NAMALWA (cell line): ENCODE measurements at places on chromosomes 11 and 22.
A peak's percentile ranks its signal among the peaks of the same experiment; 100 is the strongest.

GRCh38 chr11:92048415-92048814 lies 176.2 kb upstream of the FAT3 start:
- no peak for DNase-seq

DNA sequence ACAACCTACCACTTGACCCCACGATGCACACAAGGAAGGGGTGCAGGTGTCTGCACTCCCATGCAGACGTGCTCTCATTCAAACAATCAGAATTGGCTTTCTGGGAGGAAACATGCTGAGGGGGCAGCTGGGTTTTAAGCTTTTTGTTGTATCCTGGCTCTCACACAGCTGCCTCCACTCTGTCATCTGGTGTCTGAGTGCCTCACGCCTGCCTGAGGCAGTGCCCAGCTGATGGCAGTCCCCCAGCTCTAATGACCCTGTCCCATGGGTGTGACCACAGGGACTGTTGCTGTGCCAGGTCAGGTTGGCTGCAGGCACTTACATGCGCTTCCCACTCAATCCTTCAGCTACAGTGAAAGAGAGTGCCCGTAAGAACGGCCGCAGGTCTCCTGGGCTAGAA lies 53.7 kb downstream of the ARFGAP3 start:
- DNase-seq: no peak

- no peak for DNase-seq
Observed at GRCh38 chr11:60953781-60954180, 1.8 kb upstream of the SLC15A3 start.

GRCh38 chr22:42399315-42400271 lies 32.6 kb downstream of the NFAM1 start:
- DNase-seq: peak; percentile 79

DNA sequence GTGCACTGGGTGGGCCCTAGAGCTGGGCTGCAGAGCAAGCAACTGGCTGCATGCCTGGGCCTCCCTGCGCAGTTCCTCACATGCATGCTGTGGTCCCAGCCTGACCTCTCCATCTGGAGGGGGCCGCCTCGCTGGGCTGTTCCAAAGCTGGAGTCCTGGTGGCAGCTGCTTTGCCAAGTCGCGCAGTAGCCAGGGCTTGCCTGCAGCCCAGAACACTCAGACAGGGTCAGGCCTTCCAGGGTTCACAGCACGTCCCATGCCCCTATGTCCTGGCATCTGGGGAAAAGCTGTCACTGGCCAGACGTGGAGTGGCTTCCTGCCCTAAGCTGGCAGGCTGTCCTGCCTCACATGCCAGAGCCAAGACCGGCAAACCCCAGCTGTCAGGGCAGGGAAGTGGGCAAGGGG lies 16.5 kb upstream of the CDC42EP2 start:
- no peak for DNase-seq

- DNase-seq: no peak
Observed at GRCh38 chr11:119148720-119149017, 183 bp upstream of the ABCG4 start.

DNA sequence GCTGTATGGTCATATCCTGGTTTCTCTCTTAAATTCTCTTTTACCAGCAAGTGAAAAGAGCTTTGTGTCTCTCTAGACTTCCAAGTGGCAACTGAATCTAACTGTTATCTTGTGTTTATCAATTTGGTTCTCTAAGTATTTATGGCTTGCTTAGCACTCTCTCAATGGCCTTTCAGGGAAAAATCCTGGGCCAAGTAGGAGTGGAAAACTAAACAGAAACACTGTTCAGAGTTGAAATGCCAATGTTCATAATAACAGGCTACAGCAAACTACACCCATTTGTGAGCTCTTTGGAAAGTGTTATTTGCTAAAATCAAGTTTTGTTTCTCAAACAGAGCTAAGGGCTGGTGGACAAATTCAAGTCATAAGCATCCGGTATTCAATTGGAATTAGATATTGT lies 10.1 kb downstream of the MMP12 start:
- DNase-seq: no peak

GRCh38 chr22:31036671-31037550 lies 44.2 kb upstream of the SMTN start:
- no peak for DNase-seq

DNA sequence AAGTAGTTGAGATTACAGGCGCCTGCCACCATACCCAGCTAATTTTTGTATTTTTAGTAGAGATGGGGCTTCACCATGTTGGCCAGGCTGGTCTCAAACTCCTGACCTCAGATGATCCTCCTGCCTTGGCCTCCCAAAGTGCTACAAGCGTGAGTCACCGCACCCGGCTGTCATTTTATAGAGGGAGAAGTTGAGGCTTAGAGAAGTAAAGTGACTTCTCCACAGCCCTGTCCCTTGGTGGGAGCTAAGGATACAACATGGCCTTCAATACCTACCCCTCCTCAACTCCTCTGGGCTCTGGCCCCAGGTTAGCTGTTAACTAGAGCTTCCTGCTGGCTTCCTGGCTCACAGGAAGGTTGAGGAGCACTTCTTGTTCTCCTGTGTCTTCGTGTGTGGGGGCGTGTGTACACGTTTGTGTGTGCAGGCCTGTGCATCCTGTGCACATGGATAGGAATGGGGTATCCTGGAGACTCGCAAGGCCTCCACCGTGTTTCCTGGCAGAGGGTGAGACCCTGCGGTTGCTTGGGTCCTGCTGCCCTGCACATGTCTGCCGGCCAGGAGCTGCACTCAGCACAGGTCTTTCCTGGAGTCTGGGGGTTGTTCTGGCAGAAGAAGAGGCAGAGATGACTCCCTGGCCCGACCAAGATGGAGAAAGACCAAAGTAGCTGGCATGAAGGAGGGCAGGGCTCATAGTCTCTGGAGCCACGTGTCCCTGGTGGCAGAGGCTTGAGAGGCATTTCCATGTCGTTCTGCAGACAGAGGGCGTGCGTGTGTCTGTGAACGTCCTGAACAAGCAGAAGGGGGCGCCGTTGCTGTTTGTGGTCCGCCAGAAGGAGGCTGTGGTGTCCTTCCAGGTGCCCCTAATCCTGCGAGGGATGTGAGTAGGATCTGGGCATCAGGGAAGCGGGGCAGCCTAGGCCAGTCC lies 2.4 kb downstream of the SIDT2 start:
- DNase-seq: peak; percentile 89

DNA sequence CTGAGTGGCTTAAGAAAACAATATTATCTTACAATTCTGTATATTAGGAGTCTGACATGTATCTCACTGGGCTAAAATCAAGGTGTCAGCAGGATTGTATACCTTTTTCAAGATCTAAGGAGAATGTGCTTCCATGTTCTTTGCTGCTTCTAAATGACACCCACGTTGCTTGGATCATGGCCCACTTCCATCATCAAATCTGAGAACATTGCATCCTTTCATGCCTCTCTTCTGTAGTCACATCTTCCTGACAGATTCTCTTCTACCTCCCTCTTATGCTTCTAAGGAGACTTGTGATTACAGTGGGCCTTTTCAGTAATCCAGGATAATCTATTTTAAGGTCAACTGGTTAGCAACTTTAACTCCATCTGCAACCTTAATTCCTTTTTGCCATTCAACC lies 499.4 kb downstream of the FAM181B start:
- DNase-seq: no peak

GRCh38 chr11:122517403-122518379 lies 137.8 kb upstream of the UBASH3B start:
- DNase-seq: no peak

DNA sequence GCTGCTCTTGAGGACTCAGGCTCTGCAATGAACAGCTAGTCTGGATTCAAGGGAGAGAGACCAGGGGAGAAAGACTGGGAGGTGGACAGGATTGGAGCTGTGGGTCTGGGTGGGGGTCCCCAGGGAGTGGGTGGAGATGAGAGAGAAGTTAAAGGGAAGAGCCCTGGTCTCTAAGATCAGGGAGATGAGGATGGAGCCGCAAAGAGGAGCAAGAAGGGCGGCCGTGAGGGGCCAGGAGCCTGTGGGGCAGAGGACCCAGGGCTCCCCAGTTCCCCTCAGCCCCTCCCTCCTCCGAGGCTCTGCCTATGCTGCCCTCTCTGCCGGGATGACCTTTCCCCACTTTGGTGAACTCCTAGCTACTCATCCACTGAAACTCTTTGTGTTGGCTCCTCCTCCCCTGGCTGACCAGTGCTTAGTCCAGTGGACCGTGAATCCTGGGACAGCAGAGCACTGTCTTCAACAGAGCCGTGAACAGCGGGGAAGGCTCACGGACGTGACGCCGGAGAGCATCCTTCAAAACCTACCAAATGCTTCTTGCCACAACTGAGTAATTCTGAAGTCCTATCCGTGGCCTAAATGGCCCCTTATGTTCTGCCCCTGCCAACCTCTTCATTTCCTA lies 16.4 kb upstream of the RFPL3 start:
- DNase-seq: no peak

GRCh38 chr11:70547821-70548670 lies 149.7 kb downstream of the CTTN start:
- DNase-seq: no peak
